ENCODE measurements at places on chromosomes 4 and X.

GRCh38 chr4:16027626-16028025 is 56.2 kb downstream of the PROM1 start:
- no peak for DNase-seq

- no peak for DNase-seq
Observed at GRCh38 chrX:101619364-101619763, 1.6 kb upstream of the ARMCX6 start.

- no peak for DNase-seq
Observed at GRCh38 chrX:23248187-23248586, 86.5 kb upstream of the PTCHD1 start.

GRCh38 chr4:183797011-183797444 is 108.1 kb upstream of the STOX2 start:
- DNase-seq: no peak

- DNase-seq: no peak
Observed at GRCh38 chr4:84126061-84126787, 372.9 kb downstream of the NKX6-1 start.

- no peak for DNase-seq
Observed at GRCh38 chrX:2261831-2262667, 238.7 kb downstream of the DHRSX start.

DNA sequence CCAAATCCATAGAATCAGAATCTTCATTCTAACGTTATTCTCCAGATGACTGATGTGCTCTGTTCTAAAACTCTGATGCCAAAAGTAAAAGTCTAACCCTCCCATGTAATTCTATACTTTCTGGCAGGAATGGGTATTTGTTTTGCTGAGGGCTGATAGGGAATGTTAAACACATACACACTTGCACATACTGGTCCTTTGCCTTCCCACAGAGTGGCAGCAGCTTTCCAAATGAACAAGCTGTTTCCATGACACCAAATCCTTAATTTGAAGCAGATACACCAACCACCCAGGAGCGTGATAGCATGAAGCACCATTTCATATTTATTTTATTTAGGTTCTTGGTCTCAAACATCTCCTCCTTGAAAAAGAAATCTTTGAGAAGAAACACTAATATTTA is 155.5 kb upstream of the PRDX4 start:
- no peak for DNase-seq

GRCh38 chr4:113761620-113762185 is at the start of gene CAMK2D:
CAMK2D (minus strand) TSS chr4:113761738; CDS start chr4:113761068, 670 bp downstream.
- peak; percentile 76 for DNase-seq

- no peak for DNase-seq
Observed at GRCh38 chr4:85979276-85979675, 380.6 kb downstream of the MAPK10 start.

GRCh38 chr4:1748465-1748995 is 27.2 kb downstream of the TACC3 start:
- peak; percentile 48 for DNase-seq

DNA sequence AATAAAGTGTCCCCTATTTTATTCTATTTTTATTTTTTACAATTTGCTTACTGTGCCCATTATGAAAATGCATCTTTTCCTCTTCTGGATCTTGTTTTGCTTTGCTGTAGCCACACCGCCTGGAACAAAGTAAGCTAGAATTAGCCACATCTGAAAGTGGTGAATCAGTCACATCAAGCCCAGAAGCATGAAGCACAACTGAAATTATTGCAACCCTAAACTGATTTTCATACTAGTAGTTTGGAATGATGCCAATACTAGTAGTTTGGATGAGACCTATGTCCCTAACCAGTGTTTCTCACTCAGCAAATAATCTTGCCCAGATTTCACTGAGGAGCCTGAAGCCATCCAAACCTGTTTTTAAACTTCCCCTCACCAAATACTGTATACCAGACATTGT is 303.0 kb downstream of the EPHA5 start:
- DNase-seq: no peak

DNA sequence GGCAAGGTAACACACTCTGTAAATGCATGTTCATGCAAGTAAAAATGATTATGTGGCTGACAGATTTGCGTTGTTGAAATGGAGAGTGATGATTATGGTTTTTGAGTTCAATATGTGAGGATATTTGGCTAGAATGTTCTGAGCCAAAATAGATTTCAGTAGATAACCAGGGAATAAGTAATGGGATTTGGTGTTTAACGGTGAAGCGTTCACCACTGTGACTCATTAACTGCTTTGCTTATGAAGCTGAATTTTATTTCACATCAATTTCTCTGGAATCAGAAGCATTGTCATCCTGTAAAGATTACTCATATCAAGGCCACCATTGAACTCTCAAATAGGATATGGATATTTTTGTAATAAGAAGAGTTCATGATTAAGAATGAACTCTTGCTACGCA is 11.7 kb downstream of the AFP start:
- no peak for DNase-seq

DNA sequence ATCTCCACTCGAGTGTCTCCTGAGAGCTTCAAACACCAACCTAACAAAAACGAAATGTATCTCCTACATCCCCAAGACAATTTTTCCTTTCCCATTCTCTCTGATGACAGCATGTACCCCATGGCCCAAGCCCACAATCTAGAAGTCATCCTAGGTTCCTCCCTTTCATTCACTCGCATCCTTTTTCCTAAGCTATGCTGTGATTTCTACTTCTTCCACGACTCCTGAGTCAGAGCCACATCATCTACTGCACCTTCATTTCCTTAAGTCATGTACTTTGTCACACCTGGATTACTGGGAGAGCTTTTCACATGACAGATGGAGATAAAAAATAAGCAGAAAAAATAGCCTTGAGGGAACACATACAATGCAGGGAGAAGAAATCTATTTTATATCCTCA is 20.1 kb downstream of the C4orf36 start:
- DNase-seq: no peak

DNA sequence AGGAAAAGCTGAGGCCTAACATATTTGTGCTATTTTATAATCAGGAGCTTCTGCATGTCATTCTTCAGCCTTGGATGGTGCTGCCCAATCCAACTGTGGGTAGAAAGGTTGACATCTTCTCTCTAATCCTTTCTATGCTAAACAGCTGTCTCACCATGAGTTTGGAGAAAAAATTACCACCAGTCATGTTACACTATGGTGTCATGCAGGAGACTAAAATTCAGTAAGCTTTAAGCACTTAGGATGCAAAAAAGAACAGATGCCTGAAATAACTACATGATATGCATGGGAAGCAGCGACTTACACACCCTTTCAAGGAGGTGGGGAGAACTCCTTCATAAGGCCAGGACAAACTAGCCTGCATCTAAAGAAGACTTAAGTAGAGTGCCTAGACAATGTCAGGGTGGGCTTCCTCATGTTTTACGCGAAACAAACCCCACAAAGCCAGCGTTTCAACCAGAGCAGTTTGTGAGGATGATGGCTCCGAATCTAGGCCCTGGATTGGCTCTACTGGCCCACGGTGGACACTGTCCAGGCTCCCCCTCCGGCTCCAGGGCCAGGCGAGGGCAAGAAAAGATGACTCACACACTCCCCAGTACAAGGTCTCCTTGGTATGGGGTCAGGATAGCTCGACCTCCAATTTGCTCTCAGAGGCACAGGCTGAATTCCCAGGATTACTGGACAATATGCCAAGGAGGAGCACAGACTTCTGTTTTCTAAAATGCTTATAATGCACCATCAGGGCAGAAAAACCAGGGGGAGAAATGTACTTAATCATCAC is 45.1 kb downstream of the STX18 start:
- no peak for DNase-seq

- no peak for DNase-seq
Observed at GRCh38 chr4:7742807-7743280, 196.8 kb downstream of the AFAP1 start.

- DNase-seq: no peak
Observed at GRCh38 chr4:140790765-140791164, 34.6 kb upstream of the TBC1D9 start.

- no peak for DNase-seq
Observed at GRCh38 chr4:127759893-127760292, 22.2 kb upstream of the HSPA4L start.

- no peak for DNase-seq
Observed at GRCh38 chr4:108204518-108204917, 35.8 kb upstream of the LEF1 start.

- DNase-seq: no peak
Observed at GRCh38 chr4:140719022-140719421, 37.2 kb downstream of the TBC1D9 start.

GRCh38 chrX:17187136-17187756 is 187.8 kb upstream of the NHS start:
- no peak for DNase-seq

- no peak for DNase-seq
Observed at GRCh38 chrX:129576539-129576938, 36.5 kb downstream of the OCRL start.

- DNase-seq: no peak
Observed at GRCh38 chr4:92776080-92776479, 472.3 kb downstream of the GRID2 start.

GRCh38 chrX:17986440-17986839 is 125.3 kb upstream of the RAI2 start:
- no peak for DNase-seq

GRCh38 chr4:25062098-25062497 is 31.4 kb upstream of the LGI2 start:
- DNase-seq: no peak

- no peak for DNase-seq
Observed at GRCh38 chr4:125266901-125267604, 47.7 kb upstream of the FAT4 start.

GRCh38 chr4:39259571-39260330 is 77.4 kb downstream of the WDR19 start:
- no peak for DNase-seq

- DNase-seq: no peak
Observed at GRCh38 chr4:37317104-37317643, 72.6 kb downstream of the NWD2 start.

GRCh38 chr4:112343330-112344080 is 46.3 kb downstream of the ALPK1 start:
- DNase-seq: no peak

- no peak for DNase-seq
Observed at GRCh38 chr4:41323179-41323578, 66.5 kb downstream of the UCHL1 start.
